ENCODE measurements at places on chromosomes 1 and 21. TPM values are rescaled to one million over a fixed set of nuclear protein-coding genes. Genes with fewer than 3 reads are reported as not detected.

Gene KLF17
- not detected for total RNA-seq

Gene CRYAA
- total RNA-seq, result not detected

Gene F3
- 6.5 TPM for total RNA-seq

- DNase-seq, result no peak
These were observed 128.2 kb downstream of the KCNN3 start for GRCh38 chr1:154741741-154742495.

- no peak for DNase-seq
These were observed at the start of gene CD244 for GRCh38 chr1:160862203-160863060. Gene CD244 (minus strand): TSS chr1:160862887. CDS start chr1:160862677, 210 bp downstream.

- peak; percentile 39 for DNase-seq
These were observed 646 bp downstream of the IER5 start for GRCh38 chr1:181089017-181089675.
